ENCODE measurements at places on chromosomes 5 and 9.

GRCh38 chr5:92991581-92992067 lies 589.4 kb downstream of the NR2F1-AS1 start:
- DNase-seq, result no peak

DNA sequence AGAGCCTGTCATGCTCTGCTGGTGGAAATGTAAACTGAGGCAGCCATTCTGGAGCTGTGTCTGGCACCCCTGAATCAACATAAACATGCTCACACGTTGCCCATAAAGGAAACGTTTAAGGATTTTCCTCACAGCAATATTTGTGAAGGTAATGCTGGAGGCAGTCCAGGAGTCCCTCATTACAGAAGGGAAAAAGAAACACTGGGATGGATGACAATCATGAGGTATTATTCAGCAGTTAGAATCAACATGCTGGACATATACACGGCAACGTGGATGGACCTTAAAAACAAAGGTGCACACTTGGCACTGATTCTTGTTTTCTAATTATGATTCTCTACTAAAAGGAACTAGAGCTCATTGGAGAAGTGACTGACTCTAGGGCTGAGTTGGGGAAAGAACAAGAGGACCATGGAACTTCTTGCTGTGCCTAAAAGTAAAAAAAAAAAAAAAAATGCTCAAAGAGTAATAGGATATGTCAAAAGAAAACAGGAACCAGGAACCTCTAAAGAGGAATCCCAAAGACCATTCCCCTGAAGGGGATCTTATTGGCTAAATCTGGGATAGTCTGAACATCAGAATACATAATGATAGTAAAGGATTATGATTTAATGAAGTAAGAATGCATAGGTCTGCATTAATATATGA lies 18.6 kb downstream of the B4GALT1 start:
- DNase-seq, result no peak

DNA sequence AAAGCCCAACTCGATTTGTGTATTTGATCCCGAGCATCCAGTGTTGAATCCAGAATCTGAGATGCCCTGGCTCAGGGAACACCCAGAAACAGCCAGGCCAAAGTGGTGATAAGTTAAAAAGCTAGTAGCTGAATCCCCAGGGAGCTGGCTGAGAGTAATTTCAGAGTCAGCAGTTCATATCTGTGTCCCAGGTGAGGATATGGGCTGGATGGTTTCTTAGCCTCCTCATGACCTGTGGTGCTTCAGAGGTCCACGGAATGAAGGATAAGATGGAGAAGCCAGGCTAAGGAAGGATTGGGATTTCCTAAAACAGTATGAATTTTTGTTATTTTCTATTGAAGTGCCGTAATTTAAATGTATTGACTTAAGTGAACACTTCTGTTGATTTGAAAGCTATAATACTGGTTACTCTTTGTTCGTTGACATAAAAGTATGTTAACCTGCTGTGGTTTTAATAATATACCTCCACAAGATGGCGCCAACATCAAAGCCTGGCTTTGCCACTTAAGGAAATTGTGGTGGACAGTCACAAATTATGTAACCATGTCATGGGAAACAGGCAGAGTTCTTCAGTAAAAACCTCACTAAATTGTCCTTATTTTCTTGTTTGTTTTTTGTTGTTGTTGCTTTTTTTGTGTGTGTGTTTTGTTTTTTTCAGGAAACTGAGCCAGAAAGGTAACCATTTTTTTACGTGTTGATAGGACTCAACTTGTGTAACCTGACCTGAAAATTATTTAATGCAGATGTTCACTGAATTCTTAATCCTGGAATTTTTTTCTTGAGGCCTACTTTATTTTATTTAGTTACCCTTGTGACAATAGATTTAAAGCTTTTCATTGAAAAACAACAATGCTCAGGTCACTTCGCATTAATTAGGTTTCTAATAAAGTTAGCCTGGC lies 11.4 kb downstream of the MTAP start:
- peak; percentile 65 for DNase-seq

GRCh38 chr5:143051244-143052058 lies 281.3 kb downstream of the ARHGAP26 start:
- DNase-seq, result peak; percentile 63

GRCh38 chr5:218457-219291 lies 554 bp downstream of the SDHA start:
- DNase-seq, result peak; percentile 22

GRCh38 chr9:77392328-77392727 lies 215.0 kb downstream of the VPS13A start:
- no peak for DNase-seq
